ENCODE measurements at places on chromosomes 16 and 17.

DNA sequence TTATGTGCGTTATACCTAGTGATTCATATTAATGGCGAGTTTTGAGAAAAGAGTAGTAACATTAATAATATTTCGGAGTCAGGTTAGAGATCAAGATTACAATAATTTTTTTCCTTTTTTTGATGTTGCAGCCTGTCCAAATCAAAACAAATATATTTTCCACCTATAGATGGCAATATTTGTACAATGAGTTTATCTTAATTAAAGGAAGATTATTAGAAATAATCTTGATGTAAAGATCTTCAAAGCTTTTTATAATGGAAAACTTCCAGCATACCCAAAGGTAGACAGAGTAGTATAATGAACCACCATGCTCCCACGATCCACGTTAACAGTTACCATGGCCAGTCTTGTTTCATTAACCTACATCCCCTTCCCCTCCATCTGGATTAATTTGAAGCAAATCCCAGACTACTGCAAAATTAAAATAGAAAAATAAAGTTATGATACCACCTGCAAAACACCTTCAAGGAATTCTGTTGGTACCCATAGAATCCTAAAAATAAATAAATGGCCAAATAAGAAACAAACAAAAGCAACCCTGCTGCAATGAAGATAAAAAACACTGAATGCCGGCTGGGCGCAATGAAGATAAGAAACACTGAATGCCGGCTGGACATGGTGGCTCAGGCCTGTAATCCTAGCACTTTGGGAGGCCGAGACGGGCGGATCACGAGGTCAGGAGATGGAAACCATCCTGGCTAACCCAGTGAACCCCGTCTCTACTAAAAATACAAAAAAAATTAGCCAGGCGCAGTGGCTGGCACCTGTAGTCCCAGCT is 46.5 kb upstream of the GINS3 start:
- no peak overlapping the region for H3K27ac ChIP-seq
- DNase-seq: no peak
- no peak overlapping the region for H3K4me3 ChIP-seq
- H3K36me3 ChIP-seq: no peaks in the 10 kb centered on the region

DNA sequence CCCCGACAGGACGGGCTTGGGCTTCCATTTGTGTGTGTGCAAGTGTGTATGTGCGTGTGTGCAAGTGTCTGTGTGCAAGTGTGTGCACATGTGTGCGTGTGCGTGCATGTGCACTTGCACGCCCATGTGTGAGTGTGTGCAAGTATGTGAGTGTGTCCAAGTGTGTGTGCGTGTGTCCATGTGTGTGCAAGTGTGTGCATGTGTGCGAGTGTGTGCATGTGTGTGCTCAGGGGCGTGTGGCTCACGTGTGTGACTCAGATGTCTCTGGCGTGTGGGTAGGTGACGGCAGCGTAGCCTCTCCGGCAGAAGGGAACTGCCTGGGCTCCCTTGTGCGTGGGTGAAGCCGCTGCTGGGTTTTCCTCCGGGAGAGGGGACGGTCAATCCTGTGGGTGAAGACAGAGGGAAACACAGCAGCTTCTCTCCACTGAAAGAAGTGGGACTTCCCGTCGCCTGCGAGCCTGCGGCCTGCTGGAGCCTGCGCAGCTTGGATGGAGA is 23.1 kb upstream of the ITGAX start:
- H3K27ac ChIP-seq: no peak overlapping the region
- H3K4me3 ChIP-seq: no peak overlapping the region
- H3K36me3 ChIP-seq: no peaks in the 10 kb centered on the region
- peaks cover 7% of the 10 kb centered on the region for H3K4me1 ChIP-seq
- H3K27me3 ChIP-seq: no peaks in the 10 kb centered on the region

GRCh38 chr17:29714146-29714545 is 91.4 kb upstream of the CORO6 start:
- peaks cover 18% of the 10 kb centered on the region for H3K36me3 ChIP-seq
- no peak for DNase-seq
- no peaks in the 10 kb centered on the region for H3K27me3 ChIP-seq
- peaks cover 68% of the 10 kb centered on the region for H3K4me1 ChIP-seq
- peak overlapping the region; percentile 78 for H3K27ac ChIP-seq

GRCh38 chr16:8109510-8110369 is 480.6 kb downstream of the TMEM114 start:
- no peaks in the 10 kb centered on the region for H3K27me3 ChIP-seq
- no peaks in the 10 kb centered on the region for H3K4me1 ChIP-seq
- no peaks in the 10 kb centered on the region for H3K36me3 ChIP-seq
- no peak for DNase-seq

- peak; percentile 90 for DNase-seq
- no peaks in the 10 kb centered on the region for H3K36me3 ChIP-seq
- peak overlapping the region; percentile 52 for H3K27ac ChIP-seq
- H3K4me1 ChIP-seq: peaks cover 3% of the 10 kb centered on the region
- no peaks in the 10 kb centered on the region for H3K27me3 ChIP-seq
Observed at GRCh38 chr16:47037746-47038458, 64.4 kb upstream of the DNAJA2 start.

DNA sequence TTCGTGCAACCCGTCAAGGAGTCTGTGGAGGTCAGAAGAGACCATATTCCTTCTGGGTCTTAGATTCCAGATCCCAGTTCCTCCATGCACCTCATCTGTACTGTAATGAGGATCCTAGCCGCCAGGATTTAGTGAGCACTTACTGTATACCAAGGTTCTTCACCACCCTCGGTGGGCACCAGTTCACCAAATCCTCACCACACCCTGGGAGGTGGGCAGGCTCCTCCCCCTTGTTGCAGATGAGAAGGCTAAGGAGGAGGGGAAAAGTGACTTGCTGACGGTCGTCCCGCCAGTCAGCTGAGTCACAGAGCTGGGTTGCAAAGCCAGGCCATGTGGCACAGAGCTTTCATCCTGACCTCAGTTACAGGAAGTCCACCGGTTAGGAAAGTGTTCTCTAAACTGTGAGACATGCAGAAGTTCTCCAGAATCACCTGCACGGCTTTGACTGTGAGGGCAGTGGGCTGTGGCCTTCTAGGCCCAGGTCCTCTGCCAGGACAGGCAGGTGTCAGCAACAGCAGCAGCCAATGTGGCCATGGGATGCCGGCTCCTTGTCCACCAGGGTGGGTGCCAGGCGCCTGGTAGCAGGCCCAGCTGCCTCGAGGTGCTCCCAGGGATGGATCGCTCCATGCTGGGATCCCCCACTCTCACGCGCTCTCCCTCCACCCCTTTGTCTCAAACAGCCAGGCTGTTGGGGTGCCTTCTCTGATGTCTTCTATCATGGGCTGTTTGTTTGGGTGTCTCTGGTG is 240.3 kb upstream of the GSE1 start:
- H3K36me3 ChIP-seq: no peaks in the 10 kb centered on the region
- no peak overlapping the region for H3K27ac ChIP-seq

DNA sequence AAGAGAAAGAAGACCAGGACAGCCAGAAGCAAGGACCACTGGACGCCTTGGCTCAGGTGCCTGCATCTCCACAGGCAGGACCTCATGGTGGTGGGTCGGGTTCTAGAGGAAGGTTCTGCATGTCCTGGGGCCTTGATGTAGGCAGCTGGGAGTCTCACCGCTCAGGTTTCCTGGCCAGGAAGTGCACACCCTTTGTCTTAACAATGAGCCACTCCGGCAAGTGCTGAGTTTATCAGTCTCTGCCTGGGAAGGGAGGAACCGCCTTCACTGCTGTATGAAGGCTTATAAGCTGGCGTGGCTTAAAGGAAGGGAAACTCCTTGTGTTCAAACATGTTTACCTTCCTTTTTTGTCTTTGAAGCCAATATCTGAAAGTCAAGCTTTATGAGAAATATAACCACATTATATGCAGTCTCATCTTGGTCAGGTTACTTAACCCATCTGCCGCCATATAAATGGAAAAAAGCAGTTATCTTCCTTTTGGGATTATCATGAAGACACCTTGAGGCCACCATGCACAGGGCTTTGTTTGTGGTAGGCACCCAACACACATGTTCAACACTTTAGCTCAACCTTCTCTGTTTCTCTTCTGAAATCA is at the start of gene ST6GALNAC1:
TSS of gene ST6GALNAC1 (minus strand) at position 205 of the 596 bp plus-strand sequence. CDS start at position 86, 119 bp downstream.
- H3K4me3 ChIP-seq: no peak within 1 kb of the TSS
- H3K36me3 ChIP-seq: no peaks in the 10 kb centered on the region
- no peak for DNase-seq
- no peak within 1 kb of the TSS for H3K27ac ChIP-seq
- H3K4me1 ChIP-seq: no peaks in the 10 kb centered on the region

DNA sequence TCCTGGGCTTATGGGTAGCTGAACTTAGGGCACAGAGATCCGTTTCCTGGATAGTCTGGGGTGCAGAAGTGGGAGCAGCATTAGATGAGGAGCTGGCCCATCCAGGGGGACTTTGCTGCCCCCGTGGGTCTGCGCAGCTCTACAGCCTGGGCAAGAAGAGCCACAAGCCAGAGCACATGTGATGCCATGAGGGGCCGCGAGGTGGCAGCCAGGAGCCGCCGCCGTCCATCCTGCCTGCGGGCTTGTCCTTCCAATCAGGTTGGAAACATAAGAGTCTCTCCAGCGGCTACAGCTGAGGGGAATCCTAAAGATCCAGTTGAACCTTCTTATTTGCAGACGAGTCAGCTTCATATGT is 21.9 kb downstream of the C1QTNF1 start:
- no peak overlapping the region for H3K27ac ChIP-seq
- no peaks in the 10 kb centered on the region for H3K27me3 ChIP-seq
- H3K36me3 ChIP-seq: no peaks in the 10 kb centered on the region
- no peaks in the 10 kb centered on the region for H3K4me1 ChIP-seq

DNA sequence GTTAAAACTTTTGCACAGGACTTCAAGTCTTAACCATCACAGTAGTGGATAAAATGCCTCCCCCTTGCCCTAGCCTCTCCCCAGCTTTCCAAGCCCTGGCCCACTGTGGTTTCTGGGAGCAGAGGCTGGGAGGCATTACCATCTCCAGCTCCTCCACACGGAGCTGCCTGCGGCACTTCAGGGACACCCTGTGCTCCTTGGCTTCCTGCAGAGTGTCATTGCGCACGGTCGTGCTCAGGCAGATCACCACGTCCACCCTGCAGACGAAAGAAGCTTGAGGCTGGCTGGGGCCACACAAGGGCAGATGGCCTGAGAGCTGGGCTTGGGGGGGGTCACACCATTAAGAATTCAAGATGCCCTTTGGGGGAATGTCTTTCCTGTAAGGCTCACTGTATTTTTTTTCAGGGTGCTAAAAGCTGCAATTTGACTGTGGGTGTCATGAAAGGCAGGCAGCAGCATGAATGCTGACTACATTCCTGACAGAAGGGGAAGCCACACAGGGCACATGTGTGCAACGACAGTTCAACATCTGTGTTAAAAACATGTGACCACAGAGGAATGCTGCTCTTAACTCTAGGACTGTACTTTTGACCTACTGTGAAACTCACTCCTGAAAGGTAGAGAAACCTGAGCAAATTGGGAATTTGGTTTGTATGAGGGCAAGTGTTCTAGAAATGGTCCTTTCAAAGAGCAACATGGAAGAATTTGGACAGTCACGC is 47.7 kb upstream of the CLEC18B start:
- peaks cover 7% of the 10 kb centered on the region for H3K4me1 ChIP-seq
- no peak for DNase-seq
- peaks cover 80% of the 10 kb centered on the region for H3K36me3 ChIP-seq
- no peak overlapping the region for H3K27ac ChIP-seq
- H3K4me3 ChIP-seq: no peak overlapping the region

DNA sequence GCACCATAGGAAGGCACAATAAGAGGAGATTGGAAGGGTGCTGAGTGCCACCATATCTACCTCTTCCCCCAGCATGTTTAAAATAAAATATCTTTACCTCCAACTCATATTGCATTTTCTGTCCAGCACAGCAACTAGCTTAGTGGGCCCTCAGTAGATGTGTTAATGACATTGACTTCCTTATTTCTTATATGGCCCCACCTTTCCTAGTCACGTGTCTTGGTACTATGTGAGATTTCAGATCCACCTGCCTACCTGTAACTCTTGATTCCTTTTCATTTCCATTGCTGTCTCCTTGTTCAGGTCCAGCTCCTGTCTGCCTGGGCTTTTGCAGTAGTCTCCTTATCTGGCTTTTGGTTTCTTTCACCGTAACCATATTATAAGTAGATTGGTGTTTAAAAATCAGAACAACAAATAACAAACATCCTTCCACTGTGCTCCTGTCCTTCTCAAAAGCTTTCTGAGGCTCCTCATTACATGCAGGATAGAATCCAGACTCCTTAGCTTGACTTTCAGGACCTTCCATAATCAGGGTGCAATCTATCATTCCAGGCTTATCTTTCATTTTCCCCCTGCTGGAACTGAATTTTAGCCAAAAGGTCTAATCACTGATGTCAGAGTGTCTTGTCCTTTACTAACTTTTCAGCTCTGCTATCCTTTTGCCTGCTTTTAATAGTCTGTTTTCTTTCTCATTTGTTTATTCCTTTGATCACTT is 71.3 kb downstream of the FTO start:
- no peak overlapping the region for H3K27ac ChIP-seq
- no peaks in the 10 kb centered on the region for H3K36me3 ChIP-seq
- DNase-seq: no peak
- H3K4me3 ChIP-seq: no peak overlapping the region

- H3K36me3 ChIP-seq: peaks cover 26% of the 10 kb centered on the region
- no peak for DNase-seq
- H3K4me1 ChIP-seq: no peaks in the 10 kb centered on the region
- no peak overlapping the region for H3K4me3 ChIP-seq
- H3K27ac ChIP-seq: no peak overlapping the region
Observed at GRCh38 chr17:59696682-59697277, 10.4 kb downstream of the PTRH2 start.

GRCh38 chr16:74024953-74025352 is 271.7 kb upstream of the PSMD7 start:
- no peaks in the 10 kb centered on the region for H3K36me3 ChIP-seq
- DNase-seq: no peak
- no peaks in the 10 kb centered on the region for H3K27me3 ChIP-seq
- no peaks in the 10 kb centered on the region for H3K4me1 ChIP-seq

- no peak overlapping the region for H3K4me3 ChIP-seq
- H3K27ac ChIP-seq: no peak overlapping the region
- no peaks in the 10 kb centered on the region for H3K27me3 ChIP-seq
- H3K36me3 ChIP-seq: no peaks in the 10 kb centered on the region
Observed at GRCh38 chr16:88197481-88198456, 185.0 kb upstream of the ZNF469 start.

DNA sequence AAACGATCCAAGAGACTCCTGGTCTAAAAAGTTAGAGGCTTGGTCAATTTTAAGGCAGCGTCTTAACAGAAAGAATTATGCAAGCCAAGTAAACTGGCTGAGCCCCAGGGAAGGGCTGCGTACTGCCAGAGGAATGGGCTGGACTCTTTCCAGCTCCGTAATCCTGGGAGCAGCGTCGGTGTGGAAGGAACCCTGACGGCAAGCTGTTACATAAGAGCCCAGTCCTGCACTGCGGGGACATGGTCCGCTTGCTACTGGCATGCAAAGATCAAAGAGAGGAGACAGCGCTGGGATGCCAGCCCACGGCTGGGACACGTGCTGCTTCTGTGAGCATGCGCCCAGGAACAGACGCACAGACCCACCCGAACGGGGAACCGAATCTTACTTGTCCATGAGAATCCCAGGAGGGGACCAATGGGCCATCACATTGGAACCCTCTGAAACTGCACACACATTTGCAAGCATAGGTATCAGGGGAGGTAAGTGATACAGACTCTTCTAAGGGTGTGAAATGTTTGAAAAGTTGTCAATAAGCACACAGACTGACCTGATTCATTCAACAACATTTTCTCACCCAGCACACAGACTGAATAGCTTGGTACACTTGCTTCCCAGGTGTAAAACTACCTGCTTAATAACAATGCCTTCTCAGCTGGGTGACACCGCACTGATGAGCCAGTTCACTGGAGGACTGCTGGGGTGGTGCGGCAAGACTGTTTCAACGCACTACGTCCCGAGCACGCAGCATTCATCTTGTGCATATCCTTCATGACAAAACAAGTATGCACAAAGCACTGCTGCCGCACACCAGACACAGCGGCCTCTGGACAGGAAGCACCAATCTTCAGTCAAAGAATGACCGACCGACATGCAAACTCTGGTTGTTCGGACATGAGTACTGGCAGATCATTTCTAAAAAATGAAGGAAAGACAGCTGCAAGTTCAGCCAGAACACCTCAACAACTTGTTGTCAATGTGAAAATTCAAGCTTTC is 94.9 kb downstream of the ANKRD11 start:
- DNase-seq: no peak
- no peaks in the 10 kb centered on the region for H3K27me3 ChIP-seq
- no peak overlapping the region for H3K27ac ChIP-seq
